ENCODE measurements at places on chromosomes 4 and X.
A peak's percentile ranks its signal among the peaks of the same experiment; 100 is the strongest.

- no peak for DNase-seq
Observed at GRCh38 chr4:24975510-24975909, 55.2 kb downstream of the LGI2 start.

DNA sequence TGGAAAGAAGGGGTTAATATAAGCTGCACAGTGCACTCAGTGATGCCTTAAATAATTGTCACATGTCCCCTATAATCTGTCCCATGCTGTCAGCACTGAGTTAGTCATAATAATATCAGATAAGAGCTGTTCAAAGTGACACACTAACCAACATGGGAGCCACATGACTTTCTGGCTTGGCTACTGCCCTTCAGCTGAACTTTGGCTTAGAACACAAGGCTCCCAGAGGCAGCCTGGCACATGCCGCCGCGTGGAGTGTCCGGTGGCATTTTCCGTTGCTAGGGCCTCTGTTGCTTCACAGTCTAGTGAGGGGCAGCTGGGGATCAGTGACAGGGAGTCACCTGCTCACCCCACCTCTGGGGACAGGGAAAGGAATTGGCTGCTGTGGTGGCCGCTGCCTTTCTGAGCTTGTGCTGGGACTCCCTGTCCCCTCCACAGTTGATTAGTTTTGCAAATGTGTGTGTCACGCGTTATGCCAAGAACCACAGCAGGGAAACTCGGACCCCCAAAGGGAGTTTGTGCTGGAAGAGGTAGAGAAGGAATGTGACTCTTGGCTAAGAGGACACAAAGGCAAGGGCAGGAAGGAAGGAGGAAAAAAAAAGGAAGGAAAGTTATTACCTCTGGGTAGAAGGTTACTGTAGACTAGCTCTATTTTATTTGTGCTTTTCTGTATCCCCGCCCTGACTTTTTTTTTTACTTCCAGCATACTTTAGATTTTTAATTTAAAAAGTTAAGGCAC, 41.1 kb upstream of the PPARGC1A start:
- peak; percentile 24 for DNase-seq

DNA sequence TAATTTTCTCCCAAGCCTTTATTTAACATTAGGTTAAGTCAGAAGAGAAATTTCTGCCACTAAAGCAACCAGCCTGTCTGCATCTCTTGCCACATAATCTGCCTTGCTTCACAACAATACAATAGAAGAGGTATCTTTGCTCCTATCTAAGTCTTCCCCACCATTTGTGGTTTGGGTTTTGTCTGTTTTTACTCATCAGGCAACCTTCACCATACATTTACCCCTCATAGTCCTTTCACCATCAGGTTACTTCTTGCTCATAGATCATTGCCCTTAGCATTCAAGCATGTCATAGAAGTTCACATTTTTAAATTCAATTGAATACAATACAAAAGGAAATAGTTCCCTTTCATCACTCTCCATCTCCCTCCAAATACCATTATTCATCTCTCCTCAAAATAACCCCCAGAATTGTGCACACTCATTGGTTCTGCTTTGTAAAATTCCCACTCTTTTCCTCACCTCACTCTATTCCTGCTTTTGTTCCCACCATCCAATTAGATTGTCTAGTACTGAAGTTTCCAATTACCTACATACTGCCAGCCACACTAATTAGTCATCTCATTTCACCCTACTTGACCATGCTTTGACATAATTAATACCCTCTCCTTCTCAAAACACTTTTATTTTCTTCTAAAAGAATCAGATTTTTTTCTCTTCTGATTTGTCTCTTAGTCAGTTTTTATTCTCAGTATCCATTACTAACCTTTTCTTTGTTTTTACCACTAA, 1957.0 kb upstream of the AGA start:
- no peak for DNase-seq

DNA sequence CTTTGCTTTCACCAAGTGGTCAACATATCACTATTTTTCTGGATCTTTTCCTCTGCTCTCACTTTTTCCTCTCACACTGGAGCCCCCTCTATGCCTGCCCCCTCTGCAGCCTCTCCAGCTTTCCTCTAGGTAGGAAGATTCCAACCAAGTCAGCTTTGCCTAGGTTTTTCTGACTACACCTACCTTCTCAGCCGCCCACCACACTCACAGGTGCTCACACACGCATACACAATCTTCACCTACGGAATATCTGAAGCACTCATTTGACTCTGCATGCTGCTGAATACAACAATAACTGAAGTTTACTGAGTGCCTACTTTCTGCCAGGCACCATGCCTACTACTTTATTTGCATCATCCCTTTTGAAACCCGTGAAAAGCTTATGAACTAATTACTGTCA, 328.0 kb downstream of the PPP3CA start:
- no peak for DNase-seq

GRCh38 chrX:31336419-31336818, 264.6 kb upstream of the FTHL17 start:
- DNase-seq, result no peak

DNA sequence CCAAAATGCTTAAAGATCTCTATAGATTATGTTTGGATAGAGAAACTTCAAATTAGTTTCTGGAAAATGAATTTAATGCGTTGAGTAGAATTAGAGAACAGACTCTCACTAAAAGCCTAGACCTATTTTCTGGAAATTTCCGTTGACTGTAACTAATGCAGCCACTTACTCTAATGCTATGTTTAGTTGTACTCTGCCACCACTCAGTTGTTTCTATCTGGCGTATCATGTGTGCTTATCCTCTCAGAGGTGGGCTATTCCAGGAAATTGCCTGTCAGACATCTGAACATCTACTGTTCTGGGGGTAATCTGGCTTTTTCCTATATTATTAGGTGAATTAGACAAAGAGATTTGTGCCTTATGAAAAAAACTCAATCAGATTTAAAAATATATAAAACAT, 347.1 kb upstream of the FSTL5 start:
- DNase-seq, result no peak

DNA sequence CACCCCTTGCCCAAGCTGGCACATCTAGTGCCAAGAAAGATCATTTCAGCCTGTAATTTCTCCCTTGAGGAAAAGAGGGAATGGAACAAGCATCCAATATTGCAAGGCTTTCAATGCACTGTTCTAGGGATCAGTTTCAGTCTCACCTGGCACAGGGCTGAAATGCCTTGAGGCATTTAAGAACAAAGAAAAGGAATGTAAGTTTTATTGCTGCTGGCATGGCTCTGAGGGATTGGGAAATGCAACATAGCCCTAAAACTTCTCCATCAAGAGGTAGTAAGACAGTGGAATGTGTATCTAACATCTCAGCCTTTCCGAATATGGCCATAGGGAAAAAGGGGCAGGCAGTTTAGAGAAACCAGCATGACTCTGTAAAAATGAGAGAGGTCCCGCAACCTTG, 732.6 kb upstream of the LCORL start:
- DNase-seq, result no peak

- peak; percentile 40 for DNase-seq
Observed at GRCh38 chrX:110407910-110408545, 49.4 kb downstream of the RTL9 start.

- DNase-seq, result no peak
Observed at GRCh38 chr4:111618908-111619307, 526.3 kb upstream of the FAM241A start.

DNA sequence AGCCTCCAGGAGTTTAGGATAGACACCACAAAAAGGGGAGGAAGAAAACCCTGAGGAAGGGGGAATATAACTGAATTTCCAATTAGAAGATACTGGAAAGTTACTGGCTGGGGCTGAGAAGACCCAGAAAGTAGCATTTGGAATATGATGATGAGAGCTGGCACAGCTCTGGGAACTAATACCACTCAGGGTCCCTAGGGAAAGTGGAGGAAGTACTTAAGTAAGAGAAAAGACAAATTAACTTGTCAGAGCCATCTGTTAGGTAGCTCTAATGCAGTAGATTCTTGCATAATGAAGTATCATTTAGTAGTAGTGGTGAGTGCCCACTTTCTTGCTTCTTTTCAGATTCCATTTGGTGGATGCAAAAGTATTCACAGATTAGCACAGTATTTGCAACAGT, 90.8 kb upstream of the TSPAN5 start:
- no peak for DNase-seq

DNA sequence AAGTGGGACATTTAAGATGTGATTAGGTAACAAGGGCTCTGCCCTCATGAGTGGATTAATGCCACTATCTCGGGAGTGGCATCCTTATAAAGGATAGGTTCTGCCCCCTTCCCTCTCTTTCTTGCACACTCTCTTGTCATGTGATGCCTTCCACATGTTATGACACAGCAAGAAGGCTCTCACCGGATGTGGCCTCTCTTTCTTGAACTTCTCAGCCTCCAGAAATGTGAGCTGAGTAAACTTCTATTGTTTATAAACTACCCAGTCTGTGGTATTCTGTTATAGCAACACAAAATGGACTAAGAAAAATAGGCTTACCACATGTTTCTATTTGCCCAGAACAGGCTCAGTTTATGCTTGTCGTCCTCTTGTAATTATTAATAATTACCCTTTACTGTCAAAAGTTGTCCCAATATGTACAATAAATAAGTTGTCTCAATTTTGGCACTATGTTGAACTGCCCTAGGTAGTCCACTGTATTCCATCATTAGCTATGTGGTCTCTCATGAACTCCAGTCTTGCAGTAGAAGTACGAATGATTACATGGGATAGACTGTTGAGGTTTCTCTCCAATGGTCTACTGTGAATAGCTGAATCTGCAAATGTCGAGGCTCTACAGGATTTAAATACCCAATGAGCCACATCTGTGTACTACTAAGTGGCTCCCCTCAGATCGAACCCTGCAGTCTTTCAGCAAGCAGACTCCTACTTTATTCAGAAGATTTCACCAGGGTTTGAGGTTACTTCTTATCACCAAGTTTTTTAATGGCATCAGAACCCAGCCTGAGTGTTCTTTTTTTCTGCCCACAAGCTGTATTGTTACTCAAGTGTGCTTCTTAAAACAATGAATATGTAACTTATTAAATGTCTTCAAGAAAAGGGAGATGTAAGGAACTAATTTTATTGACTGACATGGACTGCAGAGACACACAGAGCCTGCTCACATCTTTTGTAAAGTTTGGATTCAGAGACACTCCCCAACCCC, 102.0 kb upstream of the LEF1 start:
- DNase-seq, result no peak

GRCh38 chr4:172489861-172490260, 676.7 kb downstream of the GALNTL6 start:
- DNase-seq, result no peak

- no peak for DNase-seq
Observed at GRCh38 chr4:104418286-104418685, 76.4 kb downstream of the CXXC4 start.

DNA sequence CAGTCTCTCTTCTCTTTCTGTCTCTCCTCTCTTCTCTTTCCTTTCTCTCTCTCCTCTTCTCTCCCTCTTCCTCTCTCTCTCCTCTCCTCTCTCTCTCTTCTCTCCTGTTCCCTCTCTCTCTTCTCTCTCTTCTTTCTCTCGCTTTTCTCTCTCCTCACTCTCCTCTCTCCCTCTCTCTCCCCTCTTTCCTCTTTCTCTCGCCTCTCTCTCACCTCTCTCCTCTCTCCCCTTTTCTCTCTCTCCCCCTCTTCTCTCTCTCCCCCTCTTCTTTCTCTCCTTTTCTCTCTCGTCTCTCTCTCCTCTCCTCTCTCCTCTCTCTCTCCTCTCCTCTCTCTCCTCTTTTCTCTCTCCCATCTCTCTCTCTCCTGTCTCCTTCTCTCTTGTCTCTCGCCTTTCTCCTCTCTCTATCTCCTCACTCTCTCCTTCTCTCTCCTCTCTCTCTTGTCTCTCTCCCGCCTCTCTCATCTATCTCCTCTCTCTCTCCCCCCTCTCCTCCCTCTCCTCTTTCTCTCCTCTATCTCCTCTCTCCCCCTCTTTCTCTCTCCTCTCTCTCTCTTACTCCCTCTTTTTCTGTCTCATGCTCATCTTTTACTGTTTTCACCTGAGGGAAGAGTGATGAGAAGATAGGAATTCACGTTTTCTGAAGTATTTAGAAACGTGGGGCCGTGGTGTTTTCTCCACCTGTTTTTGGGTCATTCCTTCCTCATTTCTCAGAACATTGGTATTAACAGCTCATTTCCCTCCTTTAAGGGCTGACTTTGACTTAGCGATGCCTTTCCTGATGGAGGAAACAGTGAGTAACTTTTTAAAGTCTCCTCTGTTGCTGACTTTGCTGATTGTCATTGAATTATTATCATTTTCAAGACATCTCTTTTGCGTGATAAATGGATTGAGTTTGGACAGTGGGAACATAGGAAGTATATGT, 80.6 kb upstream of the CD99 start:
- no peak for DNase-seq

DNA sequence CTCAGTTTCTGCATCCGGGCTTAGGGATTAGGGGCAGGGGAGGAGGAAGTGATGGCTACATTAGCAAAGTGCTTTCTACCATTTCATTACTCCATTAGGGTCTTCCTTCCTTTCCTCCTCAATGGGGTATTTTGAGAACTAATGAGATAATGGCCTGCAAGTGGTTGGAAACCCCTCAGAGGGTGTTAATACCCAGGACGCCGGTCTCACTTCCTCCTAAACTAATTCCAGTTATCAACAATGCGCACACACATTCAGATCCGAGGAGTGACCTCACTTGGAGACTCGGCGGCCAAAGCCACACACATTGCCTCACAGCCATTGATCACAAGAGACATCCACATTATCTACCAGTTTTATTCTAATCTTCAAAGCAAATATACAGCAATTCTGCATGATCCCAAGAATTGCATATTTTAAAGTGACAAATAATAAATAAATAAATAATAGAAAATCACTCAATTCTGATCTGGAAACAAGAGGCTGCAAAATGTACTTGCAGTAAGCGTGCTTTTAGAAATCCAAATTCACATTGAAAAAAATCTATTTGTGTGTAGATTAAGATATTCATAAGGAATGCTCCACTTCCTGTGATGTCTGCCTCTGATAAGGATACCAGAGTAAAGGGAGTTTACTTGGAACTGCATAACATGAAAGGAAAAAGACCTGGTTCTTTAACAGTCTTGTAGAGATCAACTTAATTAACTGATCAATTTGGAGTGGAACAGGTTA, 329.1 kb downstream of the FBXW7 start:
- no peak for DNase-seq

GRCh38 chr4:122117743-122118142, 34.4 kb upstream of the BLTP1 start:
- DNase-seq, result no peak

- no peak for DNase-seq
Observed at GRCh38 chrX:6448003-6448402, 86.9 kb downstream of the VCX3A start.
